ENCODE measurements at places on chromosomes 5 and 9. TPM values are rescaled to one million over a fixed set of nuclear protein-coding genes. Genes with fewer than 3 reads are reported as not detected.

The CD72 gene
- 0.40 TPM for total RNA-seq

The CDC25C gene
- not detected for total RNA-seq

The TNFSF15 gene
- not detected for total RNA-seq

The ODF2 gene
- 10.7 TPM for total RNA-seq

The CCDC127 gene
- 8.8 TPM for total RNA-seq

The BTNL3 gene
- total RNA-seq: not detected

The IFNA2 gene
- not detected for total RNA-seq

DNA sequence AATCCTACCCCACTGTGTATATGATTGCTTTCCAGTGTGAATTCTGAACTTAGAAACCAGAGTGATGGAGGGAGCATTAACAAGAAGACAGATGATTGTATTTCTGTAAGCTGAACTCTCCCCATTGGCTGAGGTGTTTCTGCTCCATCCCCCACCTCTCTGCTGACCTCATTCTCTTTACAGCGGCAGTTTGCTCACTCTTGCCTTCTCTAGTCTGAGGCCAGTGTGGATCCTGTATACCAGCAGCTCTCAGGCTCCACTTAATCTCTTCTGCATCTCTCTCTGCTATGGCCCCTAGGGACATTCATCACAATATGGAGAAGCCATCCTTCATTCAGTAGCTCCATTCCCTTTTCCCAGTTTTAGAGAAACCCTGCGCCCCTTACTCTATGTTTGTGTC lies 358.8 kb downstream of the MAN2A1 start:
- no peak for DNase-seq

- DNase-seq: no peak
Observed at GRCh38 chr9:92721548-92721947, 43.1 kb downstream of the BICD2 start.

DNA sequence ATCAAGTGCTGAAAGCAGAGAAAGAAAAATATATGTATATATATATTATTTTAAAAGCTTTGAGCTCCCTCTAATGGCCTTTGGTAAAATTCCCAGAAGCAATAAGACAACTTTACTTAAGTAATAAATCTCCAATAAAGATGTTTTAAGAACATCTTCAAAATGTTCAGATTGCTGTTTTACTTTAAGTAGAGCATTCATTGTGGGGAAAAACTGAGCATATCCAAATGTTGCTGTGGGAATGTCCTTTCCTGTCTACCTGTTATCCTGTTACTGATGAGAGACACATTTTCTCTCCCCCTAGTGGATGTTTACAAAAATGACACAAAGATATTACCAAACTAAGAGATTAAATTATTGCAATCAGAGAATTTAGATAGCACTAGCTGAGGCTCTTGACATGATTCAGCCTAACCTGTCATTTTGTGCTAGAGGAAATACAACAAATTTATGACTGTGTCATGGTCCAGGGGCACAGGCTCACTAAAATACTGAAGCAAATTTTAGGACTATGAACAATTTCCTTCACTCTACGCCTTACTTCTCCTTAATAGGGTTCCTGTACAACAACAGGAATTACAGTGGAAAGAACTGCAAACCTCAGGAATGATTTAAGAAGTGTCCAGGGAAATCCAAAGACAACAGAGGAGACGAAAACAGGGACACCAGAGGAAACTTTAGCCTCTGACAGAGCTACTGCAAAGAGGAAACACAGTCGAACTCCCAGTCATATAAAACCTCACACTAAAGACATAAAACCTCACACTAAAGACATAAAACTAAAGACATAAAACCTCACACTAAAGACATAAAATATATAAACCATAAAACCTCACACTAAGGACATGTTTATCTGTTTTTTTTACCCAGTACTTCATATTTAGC lies 24.3 kb upstream of the PRRC1 start:
- no peak for DNase-seq

DNA sequence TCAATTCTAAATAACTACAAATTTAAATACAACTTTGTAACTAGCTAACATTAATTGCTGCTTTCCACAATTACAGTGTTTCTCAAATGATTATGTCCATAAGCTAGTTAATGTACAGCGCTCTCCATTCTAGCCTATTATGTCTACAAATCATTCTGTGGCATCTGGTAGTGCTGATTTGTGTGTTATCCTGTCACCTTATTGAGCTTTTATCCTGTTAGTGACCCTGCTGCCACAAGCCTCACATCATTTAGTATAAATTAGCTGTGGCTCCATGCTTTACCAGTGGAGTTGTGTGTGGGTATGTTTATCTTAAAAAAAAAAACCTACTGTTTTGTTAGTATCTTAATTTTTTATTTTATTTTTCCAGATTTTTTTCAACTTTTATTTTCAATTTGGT lies 112.6 kb upstream of the PJA2 start:
- DNase-seq: no peak

DNA sequence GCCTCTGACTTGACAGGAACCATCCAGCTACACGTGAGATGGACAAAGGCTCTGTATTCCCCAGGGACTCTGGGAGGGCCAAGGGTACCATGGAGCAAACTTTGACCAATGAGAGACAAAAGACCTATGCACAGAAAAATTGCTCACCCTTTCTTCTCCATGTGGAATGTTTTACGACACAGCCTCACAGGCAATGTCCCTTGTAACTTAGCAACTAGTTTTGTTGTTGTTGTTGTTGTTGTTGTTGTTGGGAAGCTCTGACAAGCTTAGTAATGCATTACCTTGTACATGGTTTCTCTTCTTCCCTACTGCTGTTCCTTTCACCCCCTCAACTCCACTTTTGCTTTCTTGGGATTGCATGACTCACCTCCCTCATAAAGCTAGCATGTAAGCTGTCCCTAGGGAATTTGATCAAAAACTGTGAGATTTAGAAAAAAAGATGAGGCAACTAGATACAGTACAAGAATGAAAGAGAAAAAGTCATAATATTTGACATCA lies 550.9 kb downstream of the RAB3C start:
- DNase-seq: no peak

DNA sequence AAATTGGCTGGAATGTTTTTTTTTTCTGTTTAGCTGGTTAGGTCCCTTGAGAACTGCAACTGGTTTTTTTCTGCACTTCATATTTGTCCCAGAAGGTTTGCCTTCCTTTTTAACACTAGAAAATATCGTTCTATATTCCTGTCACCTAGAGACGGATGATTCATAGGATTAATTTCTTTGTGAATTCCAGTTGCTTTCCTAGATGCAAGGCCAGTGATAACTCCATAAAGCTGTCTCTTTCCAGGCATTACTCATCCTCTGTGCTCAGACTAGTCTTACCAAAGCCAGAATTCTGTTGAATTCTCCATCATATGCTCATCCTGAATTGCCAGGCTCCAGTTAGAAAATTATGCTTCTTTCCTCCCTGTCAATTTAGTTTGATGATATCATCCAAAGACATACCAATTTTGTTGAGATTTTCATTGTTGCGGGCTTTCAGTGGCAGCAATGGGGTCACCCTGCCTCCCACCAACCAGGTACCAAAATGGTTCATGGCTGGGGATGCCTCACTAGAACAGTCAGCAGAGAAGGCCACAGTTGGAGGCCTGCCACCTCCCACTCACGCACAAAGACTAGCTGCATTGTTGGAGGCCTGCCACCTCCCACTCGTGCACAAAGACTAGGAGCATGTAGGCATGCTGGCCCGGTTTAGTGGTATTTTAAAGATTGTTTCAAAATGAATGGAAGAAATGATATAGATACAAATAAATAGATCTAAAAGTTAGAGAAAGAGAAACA lies 8.5 kb downstream of the BAAT start:
- DNase-seq: no peak

GRCh38 chr5:151132963-151133362 lies 24.6 kb downstream of the ANXA6 start:
- no peak for DNase-seq

- DNase-seq: no peak
Observed at GRCh38 chr9:106644661-106645060, 218.3 kb upstream of the ZNF462 start.

DNA sequence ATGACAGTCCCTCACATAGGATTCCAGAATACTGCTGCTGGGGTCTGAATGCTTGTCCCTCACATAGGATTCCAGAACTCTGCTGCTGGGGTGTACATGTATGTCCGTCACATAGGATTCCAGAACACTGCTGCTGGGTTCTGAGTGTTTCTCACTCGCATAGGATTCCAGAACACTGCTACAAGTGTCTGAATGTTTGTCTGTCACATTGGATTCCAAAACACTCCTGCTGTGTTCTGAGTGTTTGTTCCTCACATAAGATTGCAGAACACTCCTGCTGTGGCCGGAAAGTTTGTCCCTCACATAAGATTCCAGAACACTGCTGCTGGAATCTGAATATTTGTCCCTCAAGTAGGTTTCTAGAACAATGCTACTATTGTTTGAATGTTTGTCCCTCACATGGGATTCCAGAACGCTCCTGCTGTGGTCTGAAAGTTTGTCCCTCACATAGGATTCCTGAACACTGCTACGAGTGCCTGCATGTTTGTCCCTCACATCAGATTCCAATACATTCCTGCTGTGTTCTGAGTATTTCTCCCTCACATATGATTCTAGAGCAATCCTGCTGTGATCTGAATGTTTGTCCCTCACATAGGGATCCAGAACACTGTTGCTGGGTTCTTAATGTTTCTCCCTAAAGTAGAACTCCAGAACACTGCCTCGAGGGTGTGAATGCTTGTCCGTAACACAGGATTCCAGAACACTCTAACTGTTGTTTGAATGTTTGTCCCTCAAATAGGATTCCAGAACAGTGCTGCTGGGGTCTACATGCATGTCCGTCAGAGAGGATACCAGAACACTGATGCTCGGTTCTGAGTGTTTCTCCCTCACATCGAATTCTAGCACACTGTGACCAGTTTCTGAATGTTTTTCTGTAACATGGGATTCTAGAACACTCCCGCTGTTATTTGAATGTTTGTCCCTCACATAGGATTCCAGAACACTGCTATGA lies 200.4 kb downstream of the FOXD4L6 start:
- no peak for DNase-seq

DNA sequence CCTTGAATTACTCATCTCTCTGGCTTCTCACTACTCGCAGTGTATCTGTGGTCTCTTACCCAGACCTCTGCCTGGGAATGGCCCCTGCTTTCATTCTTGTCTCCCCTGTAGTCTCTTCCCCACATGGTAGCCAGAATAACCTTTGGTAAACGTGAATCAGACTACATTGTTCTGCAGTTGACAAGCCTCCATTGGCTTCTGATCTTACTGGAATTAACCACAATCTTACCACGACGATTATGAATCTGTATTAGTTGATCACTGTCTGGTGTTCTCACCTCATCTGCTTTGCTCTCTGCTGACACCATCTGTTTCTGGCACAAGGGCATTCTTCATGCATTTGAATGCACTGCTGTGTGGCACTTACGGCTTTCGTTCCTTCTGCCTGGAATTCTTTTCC lies 781.2 kb downstream of the MTRR start:
- DNase-seq: no peak

GRCh38 chr5:50855001-50855400 lies 188.6 kb downstream of the PARP8 start:
- DNase-seq: no peak

- DNase-seq: no peak
Observed at GRCh38 chr5:2575871-2576270, 175.6 kb downstream of the IRX2 start.

GRCh38 chr9:2336055-2336454 lies 285.5 kb upstream of the VLDLR start:
- no peak for DNase-seq

Data from gastrocnemius medialis (tissue), 4 donors.